ENCODE measurements at places on chromosomes 5 and 9. TPM values are rescaled to one million over a fixed set of nuclear protein-coding genes. Genes with fewer than 3 reads are reported as not detected.

DNA sequence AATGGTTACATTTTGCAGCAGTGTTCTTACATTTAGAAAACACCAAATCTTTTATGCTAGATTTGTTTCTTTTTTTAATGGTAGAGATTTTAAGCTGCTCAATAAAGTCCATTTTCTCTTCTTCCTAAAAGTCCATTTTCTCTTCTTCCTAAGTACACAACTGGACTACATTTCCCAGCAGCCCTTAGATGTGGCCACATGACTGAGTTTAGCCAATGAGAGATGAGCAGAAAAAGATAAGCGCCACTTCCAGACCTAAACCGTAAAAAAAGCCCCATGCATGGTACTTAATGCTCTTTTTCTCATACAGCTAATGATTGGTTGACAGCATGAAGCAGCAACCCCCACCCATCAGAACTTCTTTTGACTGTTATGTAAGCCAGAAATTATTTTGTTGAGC, 206.7 kb downstream of the FAM114A2 start:
- no peak for DNase-seq

DNA sequence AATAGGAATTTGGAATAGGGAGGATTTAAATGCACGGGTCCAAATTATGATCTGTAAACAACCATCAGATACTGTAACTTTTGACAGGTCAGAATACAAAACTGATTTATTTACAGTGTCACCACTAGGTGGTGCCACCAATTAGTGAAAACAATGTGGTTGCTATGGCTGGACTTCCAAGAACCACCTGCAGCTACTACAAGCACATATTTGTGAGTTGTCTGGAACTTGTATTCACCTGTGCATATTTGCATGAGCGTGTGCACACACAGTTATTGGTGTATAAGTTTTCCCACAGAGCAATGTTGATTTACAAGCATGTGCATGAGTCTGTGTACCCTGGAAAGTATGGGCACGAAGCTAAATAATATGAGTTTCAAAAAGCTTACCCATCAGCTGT, 3.0 kb upstream of the HRCT1 start:
- no peak for DNase-seq

OSMR gene
- total RNA-seq, result 57.1 TPM

BAAT gene
- total RNA-seq, result not detected

- no peak for DNase-seq
Measured at GRCh38 chr9:130500340-130501180, 55.8 kb downstream of the ASS1 start.

PBX3 gene
- 48.3 TPM for total RNA-seq

PITX1 gene
- 20.6 TPM for total RNA-seq

DNA sequence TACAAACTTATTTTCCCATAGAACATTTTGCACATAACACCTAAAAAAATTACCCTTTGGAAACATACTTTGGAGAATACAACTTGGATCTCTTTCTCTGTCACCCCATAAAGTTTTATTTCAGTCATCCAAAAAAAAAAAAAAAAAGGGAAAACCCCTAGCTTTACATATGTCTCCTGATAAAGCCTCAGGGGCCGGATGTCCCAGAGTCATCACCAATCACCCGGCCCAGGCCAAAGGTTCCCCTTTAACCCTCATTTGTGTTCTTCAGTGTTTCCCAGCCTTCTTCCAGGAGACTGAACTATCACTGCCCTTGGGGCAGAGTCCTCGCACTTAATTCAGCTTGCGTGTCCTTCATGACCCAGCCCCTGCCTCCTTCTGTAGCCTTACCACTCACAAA, 28.8 kb downstream of the ANXA6 start:
- no peak for DNase-seq
